ENCODE measurements at places on chromosomes 2 and 18.
A peak's percentile ranks its signal among the peaks of the same experiment; 100 is the strongest.

GRCh38 chr18:23998820-23999219 lies 15.7 kb upstream of the TTC39C start:
- DNase-seq, result no peak

DNA sequence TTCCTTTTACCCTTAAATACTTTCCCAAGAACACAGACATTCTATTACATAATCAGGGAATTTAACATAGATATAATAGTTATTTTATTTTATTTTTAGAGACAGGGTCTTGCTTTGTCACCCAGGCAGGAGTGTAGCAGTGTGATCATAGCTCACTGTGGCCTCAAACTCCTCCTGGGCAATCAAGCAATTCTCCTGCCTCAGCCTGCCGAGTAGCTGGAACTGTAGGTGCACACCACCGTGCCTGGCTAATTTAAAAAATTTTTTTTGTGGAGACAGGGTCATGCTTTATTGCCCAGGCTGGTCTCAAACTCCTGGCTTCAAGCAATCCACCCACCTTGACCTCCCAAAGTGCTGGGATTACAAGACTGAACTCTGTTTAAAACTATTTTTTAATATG lies 45.6 kb downstream of the SLC4A1AP start:
- no peak for DNase-seq

DNA sequence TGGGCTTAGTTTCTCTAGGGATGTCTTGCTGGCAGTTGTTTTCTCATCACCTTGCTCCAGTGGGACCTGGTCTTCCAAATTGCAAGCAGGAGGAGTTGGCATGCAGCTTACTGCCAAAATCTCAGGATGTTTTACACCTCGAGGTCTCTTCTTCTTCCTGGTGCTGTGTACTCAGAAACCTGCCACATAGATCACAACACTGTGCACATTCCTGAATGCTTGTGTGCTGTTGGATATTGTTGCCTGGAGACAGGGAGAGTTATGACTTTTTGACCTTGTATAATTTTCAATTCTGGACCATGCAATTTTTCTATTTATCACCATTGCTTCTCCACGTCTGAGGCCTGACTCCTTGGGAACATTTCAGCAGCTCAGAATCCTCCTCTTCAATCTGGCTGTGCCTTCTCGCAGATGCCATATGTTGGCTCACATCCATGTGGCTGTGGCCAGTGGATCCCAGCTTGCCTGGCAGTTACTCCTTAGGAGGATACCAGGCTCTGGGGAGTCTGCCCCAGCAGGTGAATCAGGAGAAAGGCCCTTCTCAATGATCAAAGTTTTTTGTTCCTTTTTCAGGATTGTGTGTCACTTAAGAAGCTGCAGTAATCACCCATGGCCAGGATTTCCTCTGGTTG lies 489.3 kb downstream of the TSN start:
- no peak for DNase-seq

DNA sequence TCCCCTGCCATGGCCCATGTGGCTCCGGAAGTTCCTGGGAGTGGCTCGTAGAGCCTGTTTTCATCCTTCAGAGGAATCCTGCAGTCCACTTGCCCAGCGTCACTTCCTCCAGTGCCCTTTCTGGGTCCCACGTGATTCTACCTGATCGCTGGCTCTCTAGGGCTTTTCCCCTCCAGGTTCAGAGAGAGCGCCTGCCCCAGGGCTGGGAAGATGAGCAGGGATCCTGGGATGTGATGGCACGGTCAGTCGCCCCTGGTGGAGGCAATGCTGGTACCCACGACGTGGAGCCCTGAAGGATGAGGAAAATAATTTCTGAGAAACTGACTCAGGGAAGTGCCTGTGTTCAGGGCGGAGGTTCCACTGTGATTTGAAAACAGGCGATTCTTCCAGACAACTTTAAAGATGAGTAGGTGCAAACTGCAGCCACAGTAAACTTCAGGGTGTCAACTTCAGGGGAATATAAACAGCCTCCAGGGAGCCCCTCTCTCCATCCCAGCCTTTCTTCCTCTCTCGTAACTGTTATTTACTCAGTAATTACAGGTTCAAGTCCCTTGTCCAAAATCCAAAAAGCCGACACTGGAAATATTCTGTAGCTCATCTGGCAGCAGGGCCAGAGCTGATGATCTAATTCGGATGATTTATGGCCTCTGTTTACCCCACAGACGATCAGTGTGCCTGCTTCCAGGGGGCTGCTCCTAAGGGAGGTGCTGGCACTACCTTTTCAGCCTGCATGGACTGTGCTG lies 105.9 kb downstream of the AGAP1 start:
- no peak for DNase-seq

DNA sequence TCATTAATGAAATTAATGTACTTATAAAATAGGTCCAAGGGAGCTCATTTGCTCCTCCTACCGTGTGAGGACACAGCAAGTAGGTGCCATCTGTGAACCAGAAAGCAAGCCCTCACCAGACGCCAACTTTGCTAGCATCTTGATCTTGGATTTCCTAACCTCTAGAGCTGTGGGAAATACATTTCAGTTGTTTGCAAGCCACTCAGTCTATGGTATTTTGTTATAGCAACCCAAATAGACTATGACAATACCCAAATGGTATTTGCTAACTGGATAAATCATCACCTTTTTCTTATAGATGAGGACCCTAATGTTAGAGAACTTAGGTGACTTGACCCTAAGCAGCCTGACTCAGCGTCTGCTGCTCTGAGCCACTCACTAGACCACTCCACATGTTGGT lies 379.6 kb downstream of the HRH4 start:
- DNase-seq, result peak; percentile 1

DNA sequence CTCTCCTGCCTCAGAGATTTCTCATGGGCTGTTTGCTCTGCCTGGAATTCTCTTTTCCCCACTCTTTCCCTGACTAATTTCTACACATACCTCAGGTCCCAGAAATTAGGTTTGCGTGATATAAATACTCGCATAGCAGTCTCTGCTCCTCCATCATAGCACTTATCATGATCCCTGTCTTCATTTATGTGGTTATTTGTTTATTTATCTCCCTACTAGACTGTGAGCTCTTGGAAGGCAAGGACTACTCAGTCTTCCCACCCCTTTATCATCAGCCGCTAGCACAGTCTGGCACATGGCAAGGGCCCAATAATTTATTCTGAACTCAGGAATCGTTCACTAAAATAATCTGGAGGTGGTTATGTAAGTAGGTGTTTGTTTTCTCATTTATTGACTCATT lies 79.3 kb downstream of the ADCYAP1 start:
- no peak for DNase-seq

DNA sequence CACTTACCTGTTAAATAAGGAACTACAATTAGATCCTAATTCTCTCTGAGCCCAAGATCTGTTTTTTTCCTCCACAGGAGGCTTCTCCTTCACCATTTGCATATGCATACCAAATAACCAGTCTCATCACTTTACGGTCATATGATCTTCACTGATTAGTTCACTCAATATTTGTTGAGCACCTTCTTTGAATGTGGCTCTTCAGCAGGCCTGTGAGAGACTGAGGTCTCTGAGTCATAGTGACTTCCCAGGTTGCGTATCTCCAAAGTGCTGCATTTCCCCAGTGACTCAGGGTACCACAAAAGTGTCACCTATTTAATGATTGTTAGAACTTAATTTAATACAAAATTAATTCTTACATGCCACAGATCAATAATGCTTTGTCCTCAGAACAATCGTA lies 108.8 kb upstream of the TRIB2 start:
- peak; percentile 34 for DNase-seq

DNA sequence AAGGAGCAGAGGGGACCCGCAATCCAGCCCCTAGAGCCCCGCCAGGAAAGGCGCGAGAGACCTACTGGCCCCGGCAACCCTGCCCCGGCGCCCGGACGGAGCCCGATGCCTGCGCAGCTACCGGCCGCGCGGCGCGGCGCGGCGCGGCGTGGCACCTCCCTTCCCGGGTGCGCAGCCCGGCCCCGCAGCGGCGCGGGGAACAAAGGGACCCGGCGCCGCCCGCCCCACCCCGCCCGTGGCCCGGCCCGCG lies 307 bp downstream of the CDH2 start:
- no peak for DNase-seq

DNA sequence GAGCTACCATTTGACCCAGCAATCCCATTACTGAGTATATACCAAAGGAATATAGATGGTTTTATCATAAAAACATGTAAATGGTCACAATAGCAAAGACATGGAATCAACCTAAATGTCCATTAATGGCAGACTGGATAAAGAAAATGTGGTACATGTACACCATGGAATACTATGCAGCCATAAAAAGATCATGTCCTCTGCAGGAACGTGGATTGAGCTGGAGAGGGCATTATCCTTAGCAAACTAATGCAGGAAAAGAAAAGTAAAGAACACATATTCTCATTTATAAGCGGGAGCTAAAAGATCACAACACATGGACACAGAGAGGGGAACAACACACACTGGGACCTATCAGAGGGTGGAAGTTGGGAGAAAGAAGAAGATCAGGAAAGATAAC lies 22.9 kb downstream of the SLC38A11 start:
- DNase-seq, result no peak

DNA sequence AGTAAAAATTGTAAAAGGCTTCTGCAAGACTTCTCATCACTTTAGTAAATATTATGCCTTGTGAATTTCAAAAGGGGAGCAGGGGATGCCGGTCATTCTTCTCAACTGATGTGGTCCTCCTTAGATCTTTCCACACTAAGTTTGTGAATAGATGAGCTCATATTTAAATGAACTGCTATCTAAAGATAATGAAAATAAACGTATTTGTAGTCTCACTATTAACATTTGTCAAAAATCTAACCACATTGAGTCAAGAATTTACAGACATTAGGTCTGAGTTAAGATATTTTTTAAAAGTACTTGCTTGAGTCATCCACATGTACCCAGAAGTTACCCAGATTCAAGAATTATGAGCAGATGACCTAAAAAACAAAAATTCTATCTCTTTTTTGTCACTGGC lies 6.5 kb downstream of the PRPF40A start:
- DNase-seq, result no peak

DNA sequence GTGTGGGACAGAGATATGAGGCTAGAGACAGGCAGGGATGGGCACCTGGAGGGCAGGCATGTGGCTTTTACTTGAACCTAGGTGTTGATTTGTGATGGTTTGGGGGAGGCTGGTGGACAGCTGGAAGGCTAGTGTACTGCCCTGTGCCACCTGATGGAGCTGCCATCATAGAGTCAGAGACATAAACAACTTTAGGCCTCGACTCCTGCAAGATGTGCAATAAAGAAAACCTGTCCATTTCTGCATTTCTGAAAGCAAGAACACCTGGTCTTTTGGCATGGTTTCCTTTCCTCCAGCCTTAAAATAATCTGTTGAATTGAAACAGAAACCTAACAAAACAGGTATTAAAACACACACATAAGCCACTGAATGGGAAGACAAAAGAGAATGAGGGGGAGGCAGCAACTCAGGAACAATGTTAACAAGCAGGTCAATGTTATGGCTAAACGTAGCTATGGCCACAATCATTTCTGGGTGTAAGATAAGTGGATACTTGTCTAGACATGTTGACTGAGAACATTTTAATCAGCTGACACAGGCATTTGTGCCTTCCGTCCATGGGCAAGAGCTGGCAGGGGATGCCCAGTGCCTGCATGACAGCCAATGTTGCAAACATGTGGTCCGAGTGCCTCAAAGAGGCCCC lies 87.8 kb downstream of the KCTD1 start:
- no peak for DNase-seq

DNA sequence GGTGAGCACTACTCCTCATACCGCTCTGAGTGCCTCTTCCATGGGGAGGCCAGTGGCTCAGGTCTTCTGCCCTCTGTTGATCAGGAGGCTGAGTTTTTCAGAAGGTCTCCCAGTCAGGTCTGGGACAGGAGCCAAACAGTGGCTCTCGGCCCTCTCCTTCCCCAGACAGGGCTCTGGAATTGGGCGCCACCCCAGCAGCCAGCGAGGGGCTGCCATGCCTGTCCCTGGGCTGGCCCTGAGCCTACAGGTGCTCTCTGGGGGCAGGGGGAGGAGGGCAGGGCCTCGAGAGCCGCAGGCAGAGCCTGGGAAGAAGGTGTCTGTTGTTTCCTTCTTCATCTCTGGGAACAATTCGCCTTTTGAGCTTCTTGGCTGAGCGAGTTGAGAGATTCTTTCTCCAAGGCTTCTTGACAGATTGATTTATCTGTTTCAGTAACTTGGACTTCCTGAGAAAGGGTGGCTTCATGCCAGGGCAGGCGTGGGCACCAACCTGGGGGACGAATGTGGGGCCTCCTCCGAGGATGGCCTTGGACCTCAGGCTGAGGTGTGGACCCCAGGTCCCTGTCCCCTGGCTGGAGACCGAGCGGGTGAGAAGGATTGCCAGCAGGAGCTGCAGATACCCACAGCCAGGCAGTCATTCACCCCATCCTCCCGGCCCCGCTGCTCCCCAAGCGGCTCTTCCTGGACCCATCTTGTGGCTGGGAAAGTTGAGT lies 64.7 kb upstream of the GLI2 start:
- no peak for DNase-seq

GRCh38 chr2:172460780-172461201 lies 33.4 kb downstream of the ITGA6 start:
- no peak for DNase-seq

GRCh38 chr2:197556456-197556855 lies 40.6 kb downstream of the MOB4 start:
- peak; percentile 42 for DNase-seq

DNA sequence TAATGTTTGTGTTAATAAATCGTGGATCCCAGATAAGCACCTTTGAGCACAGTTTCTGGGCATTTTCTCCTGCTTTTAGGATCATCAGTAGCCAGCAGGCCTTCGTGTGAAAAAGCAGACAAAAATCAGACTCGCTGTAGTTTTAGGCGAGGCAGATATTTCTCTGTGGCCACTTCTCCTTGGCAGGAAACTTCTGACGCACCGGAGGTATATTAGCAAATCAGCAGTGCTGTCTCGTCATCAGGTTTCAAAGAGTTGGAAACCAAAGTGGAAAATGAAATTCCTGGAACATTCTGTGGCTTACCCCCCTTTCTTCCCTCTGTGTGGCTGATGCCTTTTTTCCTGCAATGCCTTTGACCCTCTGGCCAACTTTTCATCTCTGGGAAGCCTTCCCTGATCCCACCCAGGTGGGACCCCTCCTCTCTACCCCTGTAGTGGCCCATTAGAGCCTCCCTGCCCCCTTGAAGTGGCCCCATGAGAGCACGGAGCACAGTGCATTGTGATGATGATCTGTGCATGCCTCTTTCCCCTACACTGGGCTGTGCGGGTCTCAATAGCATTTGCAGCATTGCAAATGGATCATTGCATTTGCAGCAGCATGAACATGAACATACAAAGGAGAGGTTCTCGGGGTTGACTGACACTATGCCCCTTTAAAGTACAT lies 93.3 kb downstream of the RNF144A start:
- DNase-seq, result peak; percentile 98

Data from fibroblast of mammary gland (primary cell).